ENCODE measurements at places on chromosomes 1 and 21.
A peak's percentile ranks its signal among the peaks of the same experiment; 100 is the strongest.

GRCh38 chr21:42414928-42415769 is 11.4 kb downstream of the UBASH3A start:
- peak; percentile 73 for DNase-seq

DNA sequence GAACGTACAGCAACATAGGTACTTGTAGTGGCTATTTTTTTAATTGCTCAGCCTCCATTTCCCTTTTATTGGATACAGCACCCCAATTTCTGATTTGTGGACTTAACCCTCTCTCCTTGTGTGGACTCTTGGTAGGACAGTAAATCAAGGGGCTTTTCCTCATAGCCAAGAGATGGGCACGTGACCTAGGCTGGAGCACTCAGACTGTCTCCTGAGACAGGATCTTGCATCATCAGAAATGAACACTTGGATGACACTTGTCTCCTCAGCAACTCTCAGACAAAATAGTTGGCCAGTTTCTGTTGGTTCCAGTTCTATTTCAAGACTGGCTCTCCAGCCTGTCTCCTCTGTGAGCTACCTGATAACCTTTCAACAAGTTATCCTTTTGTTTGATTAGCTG is 112.9 kb upstream of the ZNF678 start:
- DNase-seq, result no peak

DNA sequence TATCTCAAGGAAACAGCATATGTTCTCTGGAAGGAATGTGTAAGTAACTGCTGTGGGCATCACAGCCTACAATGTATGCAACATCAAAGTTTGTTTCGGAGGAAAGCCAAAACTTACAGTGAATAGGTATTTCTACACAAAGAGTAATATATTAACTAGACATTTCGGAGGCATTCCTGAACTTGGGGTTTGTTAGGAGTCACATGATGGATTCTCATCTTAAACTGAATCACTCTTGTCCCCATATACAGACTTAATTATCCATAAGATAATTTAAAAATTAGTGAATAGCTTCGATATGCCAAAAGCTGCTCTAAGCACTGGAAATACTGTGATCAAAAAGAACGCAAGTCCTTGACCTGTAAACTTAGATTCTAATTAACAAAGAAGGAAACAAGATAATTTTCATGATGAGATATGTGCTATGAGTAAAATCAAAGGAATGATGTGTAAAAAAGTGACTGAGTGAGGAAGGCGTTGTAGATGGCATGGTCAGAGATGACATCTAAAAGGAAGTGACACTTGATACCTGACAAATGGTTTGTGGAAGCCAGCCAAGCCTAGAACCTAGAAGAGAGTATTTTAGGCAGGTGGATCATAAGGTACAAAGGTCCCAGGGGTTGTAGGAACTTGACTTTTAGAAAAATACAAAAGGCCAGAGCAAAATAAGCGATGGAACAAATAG is 273.1 kb downstream of the MRPL39 start:
- DNase-seq, result no peak

GRCh38 chr1:171128463-171128862 is 37.8 kb downstream of the FMO3 start:
- DNase-seq, result no peak

GRCh38 chr1:160548960-160549664 is 26.1 kb upstream of the SLAMF6 start:
- DNase-seq, result no peak

- no peak for DNase-seq
These were observed 9.9 kb downstream of the PSMB2 start for GRCh38 chr1:35631396-35631795.

GRCh38 chr1:152461544-152461943 is 47.5 kb upstream of the CRNN start:
- no peak for DNase-seq

DNA sequence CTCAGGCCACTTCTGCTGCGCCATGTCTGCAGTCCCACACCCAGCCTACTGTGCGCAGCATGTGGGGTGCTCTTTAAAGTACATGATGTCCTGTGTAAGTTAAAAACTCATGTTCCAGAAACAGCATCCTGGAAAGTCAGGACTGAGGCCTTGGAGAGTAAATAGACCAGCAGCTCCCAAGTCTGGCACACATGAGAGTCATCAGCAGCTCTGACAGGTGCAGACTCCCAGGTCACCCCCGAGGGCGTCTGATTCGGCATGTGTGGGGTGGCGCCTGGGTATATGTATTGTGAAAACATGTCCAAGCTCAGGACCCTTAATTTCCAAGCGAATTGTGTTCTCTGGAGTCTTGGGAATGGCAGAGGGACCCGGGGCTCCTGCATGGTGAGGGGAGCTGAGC is 120.1 kb upstream of the RUNX3 start:
- no peak for DNase-seq

DNA sequence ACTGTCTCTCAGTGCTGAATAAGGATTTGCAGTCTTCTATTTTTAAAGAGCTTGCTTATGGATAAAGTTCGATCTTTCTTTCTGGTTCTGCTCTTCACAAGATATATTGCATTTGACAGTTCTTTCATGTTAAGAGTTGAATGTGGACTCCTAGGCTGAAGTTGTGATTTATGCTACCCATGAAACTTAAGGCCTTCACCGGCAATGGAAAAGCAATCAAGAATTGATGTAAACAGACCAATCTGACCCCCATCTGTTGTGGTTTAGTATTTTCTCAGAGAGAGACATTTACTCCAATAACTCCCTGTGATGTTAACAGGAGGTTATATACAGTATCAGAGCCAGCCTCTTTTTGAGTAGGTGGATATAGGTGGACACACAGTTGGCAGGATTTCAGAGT is 165.8 kb downstream of the PAPPA2 start:
- no peak for DNase-seq

Data from stimulated activated CD8-positive, alpha-beta memory T cell treated with anti-CD3 and anti-CD28 coated beads, Interleukin-7, amount 100 ng/mL, for 1 hour (primary cell).